ENCODE measurements at places on chromosomes 1 and 21. TPM values are rescaled to one million over a fixed set of nuclear protein-coding genes. Genes with fewer than 3 reads are reported as not detected.

The MEX3A gene
- total RNA-seq, result 0.34 TPM

The MR1 gene
- 15.5 TPM for total RNA-seq

The CELA3A gene
- total RNA-seq, result not detected

The LMX1A gene
- not detected for total RNA-seq

The EPHA2 gene
- total RNA-seq, result 0.08 TPM

The OR2M3 gene
- total RNA-seq, result not detected

The RUSC1 gene
- 24.2 TPM for total RNA-seq

The C1orf185 gene
- not detected for total RNA-seq

The TEX35 gene
- not detected for total RNA-seq

The WARS2 gene
- total RNA-seq, result 20.2 TPM

The GBP4 gene
- 78.5 TPM for total RNA-seq

The ARF1 gene
- total RNA-seq, result 342 TPM

The MPZL1 gene
- 17.3 TPM for total RNA-seq

The PAPPA2 gene
- 0.52 TPM for total RNA-seq

The LCE1F gene
- total RNA-seq, result not detected

The LPGAT1 gene
- 22.1 TPM for total RNA-seq

The LRRC53 gene
- not detected for total RNA-seq

The SLC19A2 gene
- total RNA-seq, result 6.2 TPM

The GFI1 gene
- 85.0 TPM for total RNA-seq

The RIIAD1 gene
- total RNA-seq, result not detected

The ERO1B gene
- total RNA-seq, result 2.8 TPM

The MUL1 gene
- 20.4 TPM for total RNA-seq

The CLDN17 gene
- not detected for total RNA-seq

The SSU72 gene
- total RNA-seq, result 131 TPM

The KDF1 gene
- total RNA-seq, result 0.47 TPM

The ZMYND12 gene
- total RNA-seq, result 0.90 TPM

The SYTL1 gene
- 45.5 TPM for total RNA-seq

The F13B gene
- not detected for total RNA-seq

The RHBG gene
- total RNA-seq, result not detected

The EDARADD gene
- 1.6 TPM for total RNA-seq

The MANEAL gene
- total RNA-seq, result 1.5 TPM

The OR1C1 gene
- not detected for total RNA-seq

The B3GALT5 gene
- total RNA-seq, result not detected

The CD1D gene
- total RNA-seq, result not detected
